ENCODE measurements at places on chromosomes 7 and 10. TPM values are rescaled to one million over a fixed set of nuclear protein-coding genes. Genes with fewer than 3 reads are reported as not detected.
A peak's percentile ranks its signal among the peaks of the same experiment; 100 is the strongest.

GRCh38 chr7:99314504-99314903 lies 11.2 kb upstream of the ARPC1A start:
- peak; percentile 59 for DNase-seq

- DNase-seq, result no peak
Observed at GRCh38 chr7:3979611-3980299, 678.7 kb downstream of the SDK1 start.

DNA sequence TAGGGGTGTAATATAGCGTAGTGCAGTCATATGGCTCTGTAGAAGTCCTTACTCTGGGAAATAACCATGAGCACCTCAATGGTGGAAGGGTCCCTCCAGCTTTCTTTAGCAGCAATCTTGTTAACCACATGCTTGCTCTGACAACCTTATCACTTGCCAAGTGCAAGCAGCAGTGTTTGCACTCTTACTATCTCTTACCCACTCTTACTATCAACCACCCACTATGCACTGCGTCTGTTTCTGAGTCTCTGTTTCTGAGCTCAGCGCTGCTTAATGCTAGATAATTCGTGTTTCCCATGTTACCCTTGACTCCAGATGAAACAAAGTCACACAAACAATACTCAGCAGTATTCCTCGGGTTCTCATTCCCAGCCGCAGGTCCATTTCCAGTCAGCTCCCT lies 433.7 kb upstream of the PFKP start:
- DNase-seq, result no peak

DNA sequence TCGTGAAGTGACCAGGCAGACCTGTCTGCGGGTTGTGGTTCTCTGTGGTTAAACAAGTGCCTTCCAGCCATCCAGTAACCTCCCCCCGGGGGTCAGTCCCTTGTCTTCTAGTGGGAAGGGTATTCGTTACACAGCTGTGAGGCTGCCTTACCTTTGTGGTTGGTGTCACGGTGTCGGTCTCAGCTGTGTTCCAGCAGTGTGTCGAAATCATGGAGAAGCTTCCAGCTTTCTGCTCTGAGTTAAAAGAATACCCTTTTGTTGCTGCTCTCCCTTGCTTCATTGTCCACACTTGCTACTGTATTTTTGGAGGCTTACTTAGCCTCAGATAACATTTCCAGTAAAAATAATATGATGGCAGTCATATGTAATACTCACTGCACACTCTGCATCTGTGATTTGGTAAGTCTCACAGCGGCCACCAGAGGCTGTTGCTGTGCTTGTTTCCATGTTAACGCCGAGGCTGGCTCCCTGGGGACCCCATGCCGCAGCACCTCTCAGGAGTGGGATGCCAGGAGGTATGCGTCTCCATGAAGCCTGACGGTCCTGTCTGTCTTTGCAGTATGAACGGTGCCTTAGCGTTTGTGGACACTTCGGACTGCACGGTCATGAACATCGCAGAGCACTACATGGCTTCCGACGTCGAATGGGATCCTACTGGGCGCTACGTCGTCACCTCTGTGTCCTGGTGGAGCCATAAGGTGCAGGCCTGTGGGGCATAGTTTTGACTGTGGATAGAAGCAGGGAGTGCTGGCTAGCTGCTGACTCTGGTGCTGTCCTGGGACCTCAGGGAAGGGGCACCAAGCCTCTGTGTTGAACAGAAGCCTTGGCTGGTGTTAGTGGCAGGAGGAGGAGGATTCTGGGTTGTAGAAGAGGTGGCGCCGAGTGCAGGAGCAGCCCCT lies 20.5 kb downstream of the EIF3B start:
- no peak for DNase-seq

DNA sequence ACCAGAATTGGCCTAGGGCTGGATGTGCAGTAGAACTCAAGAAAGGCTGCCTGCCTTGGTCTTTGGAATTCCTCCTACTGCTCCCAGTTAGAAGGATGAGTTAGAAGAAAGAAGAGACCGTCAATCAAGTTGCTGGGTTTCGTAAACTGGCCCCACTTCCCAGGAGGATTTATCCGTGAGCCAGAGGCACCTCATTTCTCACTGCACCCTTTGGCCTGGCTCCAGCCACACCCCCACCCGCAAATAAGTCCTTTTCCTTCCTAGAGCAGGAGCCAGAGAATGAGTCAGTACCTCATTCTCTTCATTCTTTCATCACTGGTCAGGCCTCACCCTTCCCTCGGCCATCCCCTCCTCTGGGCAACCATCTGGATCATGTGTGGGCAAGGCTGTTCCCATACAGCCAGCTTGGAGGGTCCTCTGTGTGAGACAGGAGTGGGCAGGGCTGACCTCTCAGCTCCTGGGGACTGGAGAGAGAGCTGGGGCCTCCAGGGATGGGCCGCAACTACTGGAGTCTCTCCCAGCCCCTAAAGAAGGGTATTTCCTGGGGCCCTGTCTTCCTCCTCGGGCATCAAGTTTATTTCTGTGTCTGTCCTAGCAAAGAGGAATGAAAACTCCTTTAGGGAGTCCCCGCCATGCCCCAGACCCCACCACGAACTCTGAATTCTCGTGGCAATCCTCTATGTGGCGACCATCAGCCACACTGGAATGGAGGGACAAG lies 87.2 kb upstream of the DUSP5 start:
- no peak for DNase-seq

DNA sequence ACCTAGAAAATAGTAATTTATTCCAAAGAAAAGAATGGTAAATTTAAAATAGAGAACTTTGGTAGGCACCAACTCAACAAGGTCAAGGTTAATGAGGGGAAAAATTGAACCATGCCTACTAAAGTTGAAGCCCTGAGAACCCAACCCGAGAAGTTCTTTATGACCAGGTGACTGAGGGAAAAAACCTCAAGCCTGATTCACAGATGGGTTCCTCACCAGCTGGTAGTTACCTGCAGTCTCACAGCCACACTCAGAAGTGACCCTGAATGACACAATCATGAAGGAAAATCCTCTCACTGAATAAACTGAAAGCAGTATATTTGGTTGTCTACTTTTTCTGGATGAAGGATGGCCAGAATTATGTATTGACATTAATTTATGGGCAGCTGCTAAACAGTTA lies 7.0 kb downstream of the C10orf67 start:
- DNase-seq, result no peak

DNA sequence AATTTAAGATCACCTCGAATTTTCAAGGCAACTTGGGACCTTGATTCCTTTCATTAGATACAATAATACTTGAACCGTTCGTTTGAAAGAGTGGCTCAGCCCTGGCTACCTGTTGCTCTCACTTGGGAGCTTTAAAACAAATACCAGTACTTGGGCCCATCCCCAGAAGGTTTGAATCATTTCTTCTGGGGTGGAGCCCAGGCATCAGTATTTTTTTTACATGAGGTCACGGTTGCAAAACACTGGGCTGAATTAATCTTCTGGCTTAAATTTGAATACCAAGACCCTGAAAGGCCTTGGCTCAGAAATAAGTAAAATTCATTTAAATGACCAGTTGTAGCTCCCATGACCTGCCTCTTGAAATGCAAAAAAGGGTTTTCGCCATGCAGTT lies 214.9 kb downstream of the CREB5 start:
- no peak for DNase-seq

- no peak for DNase-seq
Observed at GRCh38 chr7:87027900-87028299, 31.6 kb downstream of the ELAPOR2 start.

GRCh38 chr10:124707144-124707467 lies 37.1 kb downstream of the FAM53B start:
- DNase-seq, result no peak

GRCh38 chr7:5701085-5701914 lies 80.2 kb downstream of the RNF216 start:
- peak; percentile 81 for DNase-seq

GRCh38 chr10:70892631-70893030 lies 4.3 kb upstream of the PCBD1 start:
- no peak for DNase-seq

- DNase-seq, result no peak
Observed at GRCh38 chr10:111600772-111601171, 523.9 kb downstream of the ADRA2A start.

GRCh38 chr7:76282344-76283253 lies 19.9 kb upstream of the HSPB1 start:
- DNase-seq, result no peak

DNA sequence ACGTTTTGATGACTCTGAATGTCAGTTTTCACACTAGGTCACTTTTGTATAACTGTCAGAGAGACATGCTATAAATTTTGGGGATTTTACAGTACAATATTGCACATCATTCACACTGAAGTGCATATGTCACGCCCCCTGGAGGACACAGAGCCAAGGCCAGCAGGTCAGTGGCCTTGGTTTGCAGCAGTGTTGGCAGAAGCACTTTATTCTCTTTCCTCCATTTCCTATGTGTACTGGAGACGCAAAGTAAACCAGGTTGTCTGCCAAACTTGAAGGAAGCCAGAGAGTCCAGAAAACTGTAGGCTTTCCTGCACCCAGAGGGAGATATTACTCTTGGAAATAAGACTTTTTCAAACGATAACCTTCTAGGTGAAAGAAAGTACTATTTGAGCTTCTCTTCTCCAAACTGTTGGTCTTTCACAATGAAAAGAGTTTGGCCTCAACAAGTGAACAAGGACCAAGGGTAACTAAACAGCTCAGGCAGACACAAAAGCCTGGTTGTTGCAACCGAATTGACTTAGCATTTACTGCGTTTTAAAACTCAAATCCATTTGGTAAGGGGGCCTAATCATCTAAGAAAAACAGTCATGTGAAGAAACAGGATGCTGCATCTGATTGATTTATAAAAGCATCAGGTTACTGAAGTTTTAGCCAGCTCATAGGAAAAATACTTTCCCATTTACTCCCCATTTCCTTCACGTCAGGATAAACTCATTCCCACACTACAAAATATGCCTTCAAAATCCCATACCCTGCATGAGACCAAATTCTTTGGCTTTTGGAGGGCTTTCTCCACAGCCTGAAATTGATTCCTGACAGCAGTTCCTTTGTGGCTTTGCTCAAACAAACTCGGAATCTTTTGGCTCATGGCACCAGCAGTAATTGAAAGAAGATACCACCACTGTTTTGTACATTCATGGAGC lies 83.0 kb upstream of the SEC61G start:
- no peak for DNase-seq

DNA sequence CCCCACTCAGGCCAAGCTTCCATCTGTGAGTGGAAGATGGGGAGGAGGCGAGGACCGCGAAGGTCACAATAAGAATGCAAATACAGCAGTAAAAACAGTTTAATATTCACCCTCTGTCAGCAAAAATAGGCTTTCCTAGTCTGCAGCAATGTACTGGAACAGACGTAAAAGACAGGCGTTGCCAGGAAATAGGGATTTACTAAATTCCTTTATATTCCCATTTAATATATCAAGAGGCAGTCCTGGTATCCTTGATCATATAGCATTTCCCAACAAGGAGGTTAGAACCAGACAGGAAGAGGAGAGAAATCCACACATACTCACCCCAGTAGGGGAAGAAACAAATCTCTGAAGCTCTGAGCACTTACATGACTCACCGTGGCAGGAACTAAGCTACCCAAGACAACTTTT lies 1054.9 kb upstream of the C7orf33 start:
- no peak for DNase-seq

- DNase-seq, result peak; percentile 31
Observed at GRCh38 chr10:80203835-80204676, 1.3 kb downstream of the ANXA11 start.

DNA sequence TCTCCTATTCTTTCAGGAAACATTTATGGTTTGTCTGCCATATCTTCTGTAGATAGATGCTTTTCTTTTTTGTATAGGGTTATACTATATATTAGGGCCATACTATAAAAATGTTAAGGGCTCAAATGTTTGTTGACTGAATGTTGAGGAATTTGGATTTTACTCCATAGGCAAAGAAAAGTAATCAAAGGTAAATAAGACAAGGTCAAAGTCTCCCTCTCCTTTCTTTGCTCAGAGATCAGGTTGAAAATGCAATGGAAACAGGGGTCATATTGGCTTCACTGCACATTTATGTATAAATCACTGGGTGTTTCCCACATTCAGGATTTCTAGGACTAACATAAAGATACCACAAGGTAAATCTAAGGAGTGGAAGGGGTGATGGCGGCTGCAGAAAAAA lies 291.4 kb upstream of the FZD8 start:
- DNase-seq, result no peak

- DNase-seq, result no peak
Observed at GRCh38 chr7:151806952-151807775, 69.8 kb downstream of the PRKAG2 start.

DNA sequence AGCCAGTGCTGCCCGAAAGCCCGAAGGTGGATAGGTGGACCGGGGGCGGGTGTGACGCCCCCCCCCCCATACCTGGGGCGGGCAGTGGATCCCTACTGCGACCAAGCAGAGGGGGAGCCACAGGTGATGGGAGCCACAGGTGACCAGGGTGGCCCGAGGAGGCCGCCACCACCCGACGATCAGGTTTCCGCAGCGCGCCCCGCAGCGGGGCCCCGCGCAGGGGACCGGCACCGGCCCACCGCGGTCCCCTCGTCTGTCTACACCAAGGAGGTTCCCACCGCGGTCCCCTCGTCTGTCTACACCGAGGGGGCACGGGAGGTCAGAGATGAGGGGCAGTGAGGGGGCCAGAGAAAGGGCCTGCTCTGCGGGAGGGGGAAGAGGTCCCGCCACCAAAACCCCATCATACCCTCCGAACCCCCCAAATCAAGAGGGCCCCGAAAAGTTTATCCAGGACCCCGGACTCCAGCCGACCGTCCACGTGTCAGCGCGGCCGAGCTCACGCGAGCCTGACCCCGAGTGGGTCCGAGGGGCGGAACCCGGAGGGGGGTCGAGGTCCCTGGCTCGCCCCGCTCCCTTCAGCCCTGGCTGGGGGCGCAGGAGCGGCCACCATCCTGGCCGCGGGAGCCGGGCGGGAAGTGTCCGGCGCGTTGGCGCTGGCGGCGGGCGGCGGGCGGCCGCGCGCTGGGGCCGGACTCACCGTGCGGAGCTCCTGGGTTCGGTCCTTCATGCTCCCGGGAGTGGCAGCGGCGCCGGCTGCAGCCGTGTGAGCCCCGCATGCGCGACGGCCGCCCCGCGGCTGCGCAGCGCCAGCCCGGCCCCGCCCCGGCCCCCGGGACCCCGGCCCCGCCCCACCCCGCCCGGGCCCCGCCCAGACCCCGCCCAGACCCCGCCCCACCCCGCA lies at the start of gene STX1A:
TSS of gene STX1A (minus strand) at position 765 of the 901 bp plus-strand sequence. CDS start at position 727, 38 bp downstream.
- peak; percentile 82 for DNase-seq

DNA sequence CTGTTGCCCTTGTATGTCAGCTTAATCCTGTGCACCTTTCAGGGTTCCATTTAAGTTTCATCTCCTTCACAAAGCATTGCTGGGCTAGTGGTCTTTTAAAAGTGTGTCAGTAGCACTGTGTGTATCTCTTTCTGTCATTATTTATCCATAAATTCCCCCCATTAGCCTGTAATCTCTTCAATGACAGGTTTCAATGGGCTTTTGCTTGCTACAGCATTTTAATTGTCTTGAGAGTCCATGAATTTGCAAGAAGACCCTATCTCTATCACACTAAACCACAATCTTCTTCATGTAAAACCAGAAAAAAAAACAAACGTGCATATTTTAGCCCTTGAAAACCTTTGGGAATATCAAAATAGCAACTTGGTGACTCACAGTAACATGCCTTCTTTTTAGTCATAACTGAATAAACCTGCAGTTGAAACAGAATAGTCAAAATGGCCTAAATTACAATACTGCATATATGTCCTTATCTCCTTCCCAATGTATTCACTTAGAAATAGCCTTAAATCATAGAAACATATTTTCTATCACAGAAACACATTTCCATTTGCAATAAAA lies 118.6 kb downstream of the PON1 start:
- no peak for DNase-seq

Gene SLC39A12
- not detected for total RNA-seq

Gene IQUB
- total RNA-seq, result 0.06 TPM

Gene PTF1A
- total RNA-seq, result not detected

Gene GNG11
- total RNA-seq, result not detected

Gene BUB3
- total RNA-seq, result 258 TPM

Data from activated naive CD8-positive, alpha-beta T cell treated with anti-CD3 and anti-CD28 coated beads for 36 hours (primary cell).